Left renal pelvis (tissue), 4 donors: ENCODE measurements at places on chromosomes 1 and 21.

GRCh38 chr1:68329096-68329835 is 96.9 kb upstream of the WLS start:
- DNase-seq: no peak

- no peak for DNase-seq
Measured at GRCh38 chr1:96400089-96400488, 321.5 kb upstream of the PTBP2 start.

DNA sequence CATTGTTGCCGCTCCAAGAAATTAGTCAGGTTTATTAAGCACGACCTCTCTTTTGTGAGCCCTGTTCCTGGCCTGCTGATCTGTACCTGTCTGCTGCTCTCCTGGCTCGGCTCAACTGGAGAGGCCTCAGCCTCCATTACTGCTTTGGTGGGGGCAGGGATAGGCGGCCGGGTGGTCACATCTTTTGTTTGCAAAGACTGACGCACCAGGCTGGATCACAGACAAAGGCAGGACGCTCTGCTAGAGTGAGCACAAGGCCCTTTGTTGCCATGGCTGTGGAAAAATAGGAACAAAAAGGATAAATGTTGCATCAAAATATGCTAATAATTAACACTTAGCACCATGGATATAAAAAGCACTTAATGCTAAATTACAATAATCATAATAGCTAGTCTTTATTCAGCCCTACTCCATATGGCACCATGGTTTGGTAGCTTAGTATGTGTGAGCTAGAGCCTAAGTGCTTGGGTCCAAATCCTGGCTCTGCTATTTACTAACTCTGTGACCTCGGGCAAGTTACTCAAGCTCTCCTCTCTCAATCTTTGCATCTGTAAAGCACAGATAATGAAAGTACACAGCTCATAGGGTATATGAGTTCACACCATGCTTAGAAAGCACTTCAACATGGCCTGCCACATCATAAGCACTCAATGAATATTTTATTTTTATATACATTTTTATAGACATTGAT is 28.9 kb upstream of the HPDL start:
- DNase-seq: no peak

DNA sequence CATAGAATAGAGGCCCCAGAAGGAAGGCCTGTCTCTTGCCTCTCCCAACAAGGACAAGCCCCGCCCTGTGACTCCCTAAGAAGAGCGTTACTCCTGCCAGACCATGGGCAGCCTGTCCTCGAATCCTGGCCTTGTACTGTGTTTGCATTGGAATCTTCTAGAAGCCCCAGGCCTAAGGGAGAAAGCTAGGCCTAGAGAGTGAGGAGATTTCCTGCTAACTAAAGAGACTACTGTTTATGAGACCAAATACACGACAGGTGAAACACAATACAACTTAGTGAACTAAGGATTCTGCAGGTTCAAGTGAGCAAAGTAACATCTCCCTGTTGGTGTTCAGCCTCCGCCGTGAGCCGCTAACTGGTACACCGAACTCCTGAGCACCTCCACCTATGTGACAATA is 62.7 kb downstream of the SYF2 start:
- DNase-seq: no peak

GRCh38 chr1:216183454-216183853 is 239.8 kb downstream of the USH2A start:
- no peak for DNase-seq

DNA sequence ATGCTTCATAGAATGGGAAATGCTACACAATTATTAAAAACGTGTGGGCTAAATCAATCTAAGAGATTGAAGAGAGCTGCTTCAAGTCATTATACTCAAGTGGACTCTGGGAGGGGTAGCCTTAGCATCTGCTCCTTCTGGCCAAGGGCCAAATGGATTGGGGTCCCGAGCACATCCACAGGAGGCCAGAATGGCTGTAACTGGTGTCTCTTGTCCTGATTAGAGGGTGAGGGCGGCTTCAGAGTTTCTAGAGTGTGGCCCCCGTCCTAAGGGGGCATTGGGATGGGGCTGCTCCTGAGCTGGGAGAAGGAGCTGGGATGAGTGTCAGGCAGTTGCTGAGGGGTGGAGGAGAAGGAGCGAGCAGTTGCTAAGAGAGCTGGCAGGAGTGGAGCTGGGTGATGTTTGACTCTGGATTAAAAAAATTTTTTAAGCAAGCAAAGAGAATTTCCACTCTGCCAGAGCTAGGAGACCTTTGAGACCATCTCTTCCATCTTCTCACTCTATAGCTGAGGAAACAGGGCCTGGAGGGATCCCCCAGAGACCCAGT is 71.3 kb upstream of the TLR5 start:
- DNase-seq: no peak
